ENCODE measurements at places on chromosomes 6 and 20. TPM values are rescaled to one million over a fixed set of nuclear protein-coding genes. Genes with fewer than 3 reads are reported as not detected.

GRCh38 chr6:15615802-15616201 is 47.0 kb downstream of the DTNBP1 start:
- no peak for DNase-seq

GRCh38 chr6:130065609-130066156 is 47.3 kb downstream of the L3MBTL3 start:
- no peak for DNase-seq

GRCh38 chr6:52577022-52577777 is at the start of gene TRAM2:
TRAM2 (minus strand) TSS chr6:52577060; CDS start chr6:52576915, 145 bp downstream.
- no peak for DNase-seq

C6orf163 gene
- polyA plus RNA-seq: 2.1 TPM

DEFB110 gene
- not detected for polyA plus RNA-seq

WASF1 gene
- 63.6 TPM for polyA plus RNA-seq

Data from right renal pelvis (tissue), 4 donors.